ENCODE measurements at places on chromosomes 6 and 20.

DNA sequence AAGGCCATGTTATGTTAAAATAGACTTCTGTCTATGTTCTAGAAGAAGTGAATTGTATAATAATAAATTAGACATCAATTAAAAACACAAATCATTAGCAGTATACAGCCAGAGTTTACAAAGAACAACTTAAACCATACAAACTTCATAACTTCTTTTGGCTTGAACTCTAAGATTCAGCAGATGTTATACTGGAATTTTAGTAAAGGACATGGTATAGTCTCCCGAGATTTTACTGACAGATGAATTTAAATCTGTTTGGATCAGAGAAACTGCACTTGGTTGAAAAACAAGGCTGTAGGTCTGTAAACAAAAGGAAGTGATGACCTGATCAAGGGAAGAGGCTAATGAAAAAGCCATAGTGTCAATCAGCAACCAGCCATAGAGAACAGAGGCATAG lies 132.6 kb upstream of the TBX18 start:
- DNase-seq = no peak

GRCh38 chr20:8648466-8648865 lies 420.4 kb upstream of the PLCB4 start:
- DNase-seq = no peak

DNA sequence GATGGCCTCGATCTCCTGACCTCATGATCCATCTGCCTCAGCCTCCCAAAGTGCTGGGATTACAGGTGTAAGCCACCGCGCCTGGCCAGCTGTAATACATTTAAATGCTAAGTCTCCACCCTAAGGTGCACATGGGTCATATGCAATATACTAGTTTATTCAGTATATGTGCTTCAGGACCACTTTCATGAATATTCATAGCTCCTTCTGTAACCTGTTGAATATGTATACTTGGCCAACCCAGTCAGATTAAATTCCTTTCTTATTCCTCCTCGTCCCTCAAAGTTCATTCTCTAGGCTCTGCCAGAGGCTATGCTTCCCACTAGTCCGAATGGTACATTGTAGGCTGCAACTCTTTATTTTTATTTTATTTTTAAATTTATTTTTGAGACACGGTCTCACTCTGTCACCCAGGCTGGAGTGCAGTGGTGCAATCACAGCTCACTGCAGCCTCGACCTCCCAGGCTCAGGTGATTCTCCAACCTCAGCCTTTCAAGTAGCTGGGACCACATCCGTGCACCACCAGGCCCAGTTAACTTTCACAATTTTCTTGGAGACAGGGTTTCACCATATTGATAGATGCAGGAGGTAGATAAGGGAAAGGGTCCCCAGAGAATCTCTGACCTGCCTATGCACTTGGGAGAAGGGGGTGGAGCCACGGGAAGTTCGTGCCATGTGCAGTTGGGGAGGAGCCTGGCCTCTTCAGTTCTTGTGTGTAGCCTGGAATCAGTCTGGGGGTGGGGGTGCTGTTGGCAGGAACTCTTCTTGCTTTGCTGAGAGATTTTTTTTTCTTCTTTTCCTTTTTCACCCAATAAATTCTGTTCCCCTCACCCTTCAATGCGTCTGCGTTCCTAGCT lies 41.3 kb upstream of the DDR1 start:
- DNase-seq = no peak

DNA sequence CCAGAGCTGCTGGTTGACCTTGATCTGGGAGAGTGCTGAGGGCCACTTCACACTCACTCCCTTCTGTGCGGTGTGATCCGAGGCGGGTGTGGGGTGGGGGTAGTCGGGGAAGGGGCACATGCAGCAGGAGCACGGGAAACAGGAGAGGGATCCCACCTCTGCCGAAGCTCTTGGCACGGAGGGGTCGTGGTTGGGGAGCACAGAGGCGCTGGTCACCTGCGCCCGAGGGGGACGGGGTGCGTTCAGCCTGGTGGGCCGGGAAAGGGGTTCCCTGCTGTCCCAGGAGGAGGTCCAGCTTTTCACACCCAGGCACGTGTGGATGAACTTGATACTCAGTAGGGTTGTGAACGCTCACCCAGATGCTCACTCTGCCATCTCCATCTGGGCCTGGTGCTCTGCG lies 17.3 kb downstream of the SS18L1 start:
- no peak for DNase-seq

- no peak for DNase-seq
Measured at GRCh38 chr6:155093430-155093829, 98.3 kb downstream of the TIAM2 start.

DNA sequence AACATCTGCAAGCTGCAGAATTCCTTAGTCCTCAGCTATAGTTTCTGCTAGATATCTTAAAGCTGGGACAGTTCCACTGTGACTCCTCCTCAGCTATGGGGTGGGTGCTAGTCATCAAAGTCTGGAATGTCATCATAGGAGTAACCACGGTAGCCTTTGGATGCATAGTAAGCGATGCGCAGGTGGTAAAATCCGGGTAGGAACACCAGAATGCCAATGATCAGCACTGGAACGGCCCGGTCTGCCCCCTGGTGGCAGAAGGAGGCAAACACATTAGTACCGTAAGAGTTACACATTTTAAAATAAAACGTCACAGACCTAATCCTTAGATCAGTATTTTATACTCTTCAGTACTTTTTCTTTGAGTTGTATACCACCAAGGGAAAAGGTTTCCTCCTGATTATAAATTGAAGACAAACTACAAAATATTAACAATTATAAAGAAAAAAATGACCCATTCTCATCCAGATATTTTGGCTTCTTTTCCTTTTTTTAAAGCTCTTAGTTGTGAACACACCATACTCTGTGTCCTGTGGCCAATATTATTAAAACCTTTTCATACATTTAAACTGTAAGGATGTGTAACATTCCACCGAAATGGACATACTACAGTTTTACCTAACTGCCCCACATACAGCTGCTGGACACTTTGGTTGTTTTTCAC lies 18.9 kb downstream of the PCNA start:
- peak; percentile 60 for DNase-seq

GRCh38 chr6:33800248-33800969 lies 3.4 kb downstream of the MLN start:
- DNase-seq = no peak

DNA sequence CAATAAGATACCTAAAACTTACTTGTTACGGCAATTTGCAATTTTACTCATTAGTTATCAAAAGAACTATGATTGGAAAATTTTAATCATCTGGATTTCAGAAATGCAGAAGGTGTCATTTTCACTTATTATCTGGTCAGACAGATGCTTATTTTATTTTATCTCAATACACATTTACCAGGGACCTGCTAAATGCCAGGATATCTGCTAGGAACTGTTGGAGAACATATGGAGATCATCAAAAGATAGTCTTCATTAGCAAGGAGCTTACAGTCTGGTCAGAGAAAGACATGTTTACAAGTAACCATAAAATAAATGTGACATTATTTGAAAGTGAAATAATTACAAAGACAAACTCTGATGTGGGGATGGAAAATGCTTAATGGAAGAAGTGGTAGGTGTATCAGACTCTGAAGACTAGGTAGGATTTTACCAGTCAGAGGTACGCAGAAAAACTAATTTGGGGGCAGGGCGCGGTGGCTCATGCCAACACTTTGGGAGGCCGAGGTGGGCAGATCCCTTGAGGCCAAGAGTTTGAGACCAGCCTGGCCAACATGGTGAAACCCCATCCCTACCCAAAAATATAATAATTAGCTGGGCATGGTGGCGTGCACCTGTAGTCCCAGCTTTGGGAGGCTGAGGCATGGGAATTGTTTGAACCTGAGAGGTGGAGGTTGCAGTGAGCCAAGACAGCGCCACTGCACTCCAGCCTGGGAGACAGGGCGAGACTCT lies 137.8 kb downstream of the MYB start:
- no peak for DNase-seq
